ENCODE measurements at places on chromosomes 5 and 9.
A peak's percentile ranks its signal among the peaks of the same experiment; 100 is the strongest.

DNA sequence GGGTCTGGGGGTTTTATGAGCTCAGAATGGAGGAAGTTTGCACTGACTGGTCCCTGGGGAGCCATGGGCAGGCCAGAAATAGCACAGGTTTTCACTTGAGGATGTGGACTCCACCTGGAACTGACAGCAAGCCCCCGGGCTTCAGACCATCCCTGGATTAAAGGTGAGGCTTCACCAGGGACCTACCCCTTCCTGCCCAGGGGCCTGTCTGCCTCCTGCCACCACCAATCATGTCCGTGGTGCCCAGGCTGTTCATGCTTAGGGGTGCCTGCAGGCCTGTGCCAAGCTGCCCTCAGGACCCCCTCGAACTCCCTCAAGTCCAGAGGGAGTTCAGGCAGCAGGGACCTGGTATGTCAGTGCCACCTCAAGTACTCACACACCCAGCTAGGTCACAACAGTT is 577.2 kb upstream of the EDIL3 start:
- no peak for DNase-seq

DNA sequence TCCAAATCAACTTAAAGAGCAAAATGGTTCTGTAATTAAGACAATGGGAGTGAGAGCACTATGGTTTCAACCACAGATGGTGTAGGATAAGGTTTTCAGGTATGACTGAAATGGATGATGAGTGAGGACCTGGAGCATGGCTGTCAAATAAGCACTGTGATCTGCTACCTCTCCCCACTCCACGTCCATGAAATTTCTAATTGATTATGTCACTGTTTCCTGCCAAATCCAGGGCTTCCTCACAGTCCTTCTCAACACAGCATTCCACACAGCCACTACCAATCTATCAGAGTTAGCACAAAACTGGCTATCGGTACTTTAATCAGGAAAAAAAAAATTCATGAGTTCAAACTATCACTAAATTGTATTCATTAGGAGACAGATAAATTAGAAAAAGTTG is 420.4 kb upstream of the WWC1 start:
- DNase-seq = no peak

DNA sequence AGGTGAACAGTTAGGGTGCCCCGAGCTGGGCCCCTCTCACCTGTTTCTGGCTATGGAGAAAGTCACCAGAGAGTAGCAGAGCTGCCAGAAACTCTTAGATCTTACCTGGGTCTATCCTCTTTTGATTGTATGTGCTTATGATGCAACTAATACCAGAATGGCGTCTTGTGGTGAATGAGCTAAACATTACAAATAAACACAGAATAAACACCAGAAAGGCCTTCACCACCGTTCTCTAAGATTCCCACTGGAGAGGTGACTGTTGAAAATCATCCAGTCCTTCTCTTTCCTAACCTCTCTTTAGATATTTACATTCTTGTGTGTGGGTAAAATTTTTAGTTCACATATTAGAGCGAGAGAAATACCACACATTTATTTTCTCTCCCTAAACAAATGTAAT is 241.7 kb upstream of the GAS1 start:
- no peak for DNase-seq

- no peak for DNase-seq
Measured at GRCh38 chr5:30808996-30809395, 384.5 kb upstream of the CDH6 start.

GRCh38 chr5:56251440-56251839 is 18.3 kb upstream of the ANKRD55 start:
- no peak for DNase-seq

DNA sequence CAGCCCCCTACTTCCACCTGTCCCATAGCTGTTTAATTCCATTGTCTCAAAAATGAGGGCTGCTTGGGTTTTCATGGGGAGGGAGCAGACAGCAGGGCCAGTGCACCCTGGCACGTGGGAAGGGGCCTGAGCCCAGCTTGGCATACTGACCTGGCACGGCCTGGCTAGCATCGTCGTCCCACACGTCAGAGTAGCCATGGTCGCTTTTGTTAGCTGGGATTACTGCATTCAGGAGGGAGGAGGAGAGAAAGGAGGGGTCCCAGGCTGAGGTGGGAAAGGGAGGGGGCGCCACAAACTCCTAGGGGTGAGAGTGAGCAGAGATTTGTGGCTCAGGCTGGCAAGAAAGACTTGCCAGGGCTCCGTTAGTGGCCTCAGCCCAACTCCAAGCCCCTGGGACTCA is 21.1 kb upstream of the CYSTM1 start:
- no peak for DNase-seq

- no peak for DNase-seq
Measured at GRCh38 chr9:112866662-112867274, 23.9 kb downstream of the SLC46A2 start.

DNA sequence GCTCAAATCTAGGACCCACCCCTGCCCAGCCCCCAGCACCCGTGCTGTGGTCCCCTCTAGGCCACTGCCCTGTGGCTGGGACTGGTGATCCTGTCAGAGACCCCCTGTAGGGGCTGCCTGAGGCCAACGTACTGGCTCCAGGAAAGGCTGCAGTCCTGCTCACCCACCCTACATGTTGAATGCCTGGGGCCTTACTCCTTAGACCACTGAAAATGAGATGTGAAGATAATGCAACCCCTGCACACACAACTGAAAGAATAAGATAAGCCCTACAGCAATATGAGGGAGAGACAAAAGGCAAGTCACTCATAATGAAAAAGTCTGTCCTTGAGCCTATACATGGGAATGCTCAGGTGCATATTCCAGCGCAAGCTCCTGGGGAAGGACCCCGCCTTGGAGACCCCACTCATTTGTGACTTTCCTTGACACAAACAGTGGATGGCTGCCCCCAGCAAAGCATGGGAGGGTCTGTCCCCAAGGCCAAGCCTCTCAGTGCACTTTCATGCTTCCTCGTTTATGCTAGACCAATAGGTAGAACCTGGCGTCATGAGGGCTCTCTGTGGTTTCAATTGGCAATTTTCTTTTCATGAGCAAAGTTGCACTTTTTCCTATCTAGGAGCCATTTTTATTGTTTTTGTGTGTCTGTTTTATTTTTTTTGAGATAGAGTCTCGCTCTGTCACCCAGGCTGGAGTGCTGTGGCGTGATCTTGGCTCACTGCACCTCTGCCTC is 12.5 kb upstream of the WNK2 start:
- DNase-seq = no peak

- no peak for DNase-seq
Measured at GRCh38 chr5:2335125-2335732, 416.2 kb downstream of the IRX2 start.

GRCh38 chr9:110073356-110073905 is 134.5 kb downstream of the C9orf152 start:
- DNase-seq = no peak

- DNase-seq = no peak
Measured at GRCh38 chr9:102101723-102102122, 363.3 kb upstream of the GRIN3A start.

GRCh38 chr9:103714992-103715391 is 379.1 kb upstream of the SMC2 start:
- DNase-seq = no peak

DNA sequence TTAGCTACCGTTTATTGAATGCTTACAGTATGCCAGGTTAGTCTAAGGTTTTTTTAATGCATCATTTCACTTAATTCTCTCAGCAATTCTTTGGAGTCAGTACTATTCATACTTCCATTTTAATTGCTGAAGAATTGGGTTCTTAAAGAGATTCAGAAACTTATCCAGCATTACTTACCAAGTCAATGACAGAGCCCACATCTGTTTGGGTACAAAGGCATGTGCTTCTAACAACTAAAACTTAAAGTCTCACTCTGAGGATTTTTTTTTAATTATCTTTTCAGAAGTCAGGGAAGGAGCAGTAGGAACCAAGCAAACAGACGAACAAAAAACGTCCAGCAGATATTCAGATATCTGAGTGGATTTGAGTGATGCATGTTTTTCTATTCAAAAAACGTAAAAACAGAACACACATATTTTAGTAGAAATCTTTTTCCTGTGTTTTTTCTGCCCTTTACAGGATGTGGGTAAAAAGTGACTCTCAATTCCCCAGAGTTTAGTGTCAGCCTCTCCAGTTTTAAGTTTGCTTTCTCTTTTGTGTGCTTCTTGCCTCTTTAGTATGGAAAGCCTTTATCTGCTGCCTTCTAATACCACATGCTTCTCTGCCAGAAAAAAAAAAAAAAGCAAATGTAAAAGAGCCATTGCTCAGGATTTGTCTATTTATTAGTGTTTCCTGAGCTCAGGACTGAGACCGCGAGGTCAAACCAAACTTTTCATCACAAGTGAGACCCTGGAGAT is 118.0 kb downstream of the PRKACG start:
- DNase-seq = no peak

GRCh38 chr5:135443161-135443960 is 3.8 kb downstream of the DCANP1 start:
- no peak for DNase-seq

DNA sequence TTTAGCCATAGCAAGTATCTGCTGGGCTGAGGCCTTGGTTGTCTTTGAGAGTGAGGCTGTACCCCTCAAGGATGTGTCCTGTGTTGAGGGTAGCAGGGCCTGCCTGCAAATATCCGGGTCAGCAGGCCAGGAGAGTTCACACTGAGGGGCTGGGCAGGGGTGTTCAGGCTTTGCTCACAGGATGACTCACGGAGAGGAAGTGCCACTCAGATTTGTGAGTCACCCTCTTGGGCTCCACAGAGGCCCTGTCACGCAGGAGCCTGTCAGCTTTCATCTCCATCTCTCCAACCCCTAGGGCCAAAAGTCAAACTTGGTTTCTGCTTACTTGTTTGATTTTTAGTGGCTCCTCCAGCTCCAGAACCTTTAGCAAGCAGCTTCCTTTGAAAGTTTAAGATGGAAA is 211.5 kb downstream of the SEC61B start:
- no peak for DNase-seq

DNA sequence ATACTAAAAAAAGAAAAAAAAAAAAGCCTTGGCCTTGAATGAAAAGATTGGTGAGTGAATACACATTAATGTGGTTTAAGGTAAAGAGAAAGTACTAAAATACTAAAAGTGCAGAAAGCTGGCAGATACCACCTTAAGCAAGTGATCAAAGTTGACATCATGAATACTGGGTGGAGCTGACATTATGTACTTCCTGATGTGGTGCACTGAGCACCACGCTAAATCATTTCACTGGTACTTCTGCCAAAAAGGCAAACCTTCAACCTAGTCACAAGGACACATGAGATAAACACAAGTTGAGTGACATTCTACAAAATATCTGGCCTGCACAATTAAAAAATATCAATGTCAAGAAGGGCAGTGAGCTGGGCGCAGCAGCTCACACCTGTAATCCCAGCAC is 33.8 kb upstream of the PANK3 start:
- DNase-seq = no peak

GRCh38 chr9:133360400-133361393 is 4.3 kb downstream of the SURF2 start:
- DNase-seq = no peak

GRCh38 chr5:107997338-107997980 is 326.7 kb upstream of the EFNA5 start:
- no peak for DNase-seq

GRCh38 chr9:2461892-2462291 is 159.7 kb upstream of the VLDLR start:
- peak; percentile 19 for DNase-seq

DNA sequence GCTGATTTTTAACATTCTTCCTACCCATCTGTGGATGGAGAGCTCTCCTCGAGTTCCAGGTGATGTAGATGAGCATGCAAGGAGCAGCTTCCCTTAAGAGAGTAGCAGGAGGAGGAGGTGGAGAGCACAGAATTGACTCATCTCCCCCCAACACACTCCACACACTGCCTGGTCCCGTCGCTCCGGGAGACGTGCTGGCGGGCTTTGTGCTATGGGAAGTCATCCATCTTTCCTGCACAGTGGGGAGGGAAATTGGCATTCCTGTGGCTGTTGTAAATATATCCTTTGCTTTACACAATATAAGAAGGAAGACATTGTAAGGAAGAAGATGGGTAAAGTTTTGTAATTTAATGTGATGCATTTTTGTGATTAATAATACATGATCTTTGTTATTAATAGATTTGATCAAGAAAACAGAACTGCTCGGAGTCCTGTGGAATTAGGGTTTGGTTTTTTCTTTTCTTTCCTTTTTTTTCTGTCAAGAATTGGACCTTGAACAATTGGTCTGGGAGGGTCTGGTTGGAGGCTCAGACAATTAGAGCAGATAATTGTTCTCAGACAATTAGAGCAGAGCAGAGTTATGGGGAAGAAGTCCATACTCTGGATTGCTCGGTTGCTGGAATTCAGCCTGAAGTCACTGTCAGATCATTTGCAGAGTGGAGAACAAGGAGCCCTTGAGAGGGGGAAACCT is 297.8 kb downstream of the GADD45G start:
- DNase-seq = no peak

- DNase-seq = no peak
Measured at GRCh38 chr5:107408564-107408963, 262.2 kb downstream of the EFNA5 start.

GRCh38 chr5:10633271-10634049 is 69.6 kb downstream of the ANKRD33B start:
- DNase-seq = no peak

- DNase-seq = no peak
Measured at GRCh38 chr9:112873773-112874405, 16.8 kb downstream of the SLC46A2 start.

DNA sequence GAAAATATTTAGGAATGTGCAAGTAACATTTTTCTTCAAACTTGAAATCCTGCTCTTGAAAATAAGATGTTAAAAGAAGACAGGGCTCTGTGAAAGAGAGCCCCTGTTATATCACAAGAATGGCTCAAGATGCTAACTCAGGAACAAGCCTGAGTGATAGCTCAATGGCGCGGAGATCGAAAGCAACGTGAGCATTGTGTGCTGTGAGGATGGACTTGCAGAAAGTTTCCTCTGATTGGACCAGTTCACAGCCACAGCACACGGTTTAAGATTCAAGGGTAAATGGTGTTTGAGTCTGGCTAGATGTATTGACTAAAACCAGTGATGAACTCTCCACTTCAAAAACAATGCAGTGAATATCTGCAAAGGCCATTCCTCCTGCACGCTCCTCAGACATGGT is 2387.0 kb downstream of the MAT2B start:
- DNase-seq = no peak

GRCh38 chr5:175616083-175616482 is 41.8 kb upstream of the HRH2 start:
- no peak for DNase-seq

GRCh38 chr5:150068472-150068871 is 17.9 kb downstream of the CSF1R start:
- no peak for DNase-seq

GRCh38 chr5:103919506-103919905 is 356.9 kb upstream of the NUDT12 start:
- no peak for DNase-seq

GRCh38 chr5:103617090-103617489 is 54.5 kb upstream of the NUDT12 start:
- peak; percentile 31 for DNase-seq
